ENCODE measurements at places on chromosomes 5 and 9. TPM values are rescaled to one million over a fixed set of nuclear protein-coding genes. Genes with fewer than 3 reads are reported as not detected.

PWWP2A gene
- total RNA-seq = 25.6 TPM

GDA gene
- total RNA-seq = 1.8 TPM

HNRNPH1 gene
- total RNA-seq = 726 TPM

GRCh38 chr9:114289571-114290481 lies 33.1 kb upstream of the ORM1 start:
- DNase-seq = no peak

GRCh38 chr9:95127249-95128176 lies 190.0 kb downstream of the FANCC start:
- peak; percentile 94 for DNase-seq

DNA sequence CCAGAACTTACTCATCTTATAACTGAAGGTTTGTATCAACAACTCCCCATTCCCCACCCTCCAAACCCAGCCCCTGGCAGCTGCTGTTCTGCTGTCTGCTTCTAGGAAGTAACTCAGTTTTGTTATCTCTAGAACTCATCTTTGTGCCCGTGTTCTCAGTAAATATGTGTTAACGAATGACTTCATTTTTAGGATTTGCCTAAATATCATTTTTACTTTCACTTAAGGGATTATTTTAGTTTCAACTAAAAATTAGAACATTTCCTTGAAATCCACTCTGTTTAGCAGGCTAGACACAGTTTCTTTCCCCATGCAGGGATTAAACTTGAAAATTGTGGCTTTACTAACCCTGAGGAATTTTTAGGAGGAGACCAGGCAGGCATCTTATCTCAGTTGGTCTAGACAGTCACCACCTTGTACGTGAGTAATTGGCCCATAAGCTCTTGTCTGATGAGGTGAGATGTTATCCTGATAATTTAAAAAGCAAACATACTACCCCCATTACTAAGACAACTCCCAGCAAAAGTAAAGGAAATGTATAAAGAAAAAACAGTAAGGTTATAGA lies 68.2 kb upstream of the TNFAIP8 start:
- no peak for DNase-seq

- DNase-seq = no peak
Measured at GRCh38 chr9:27280860-27281259, 16.1 kb downstream of the EQTN start.

Data from tongue (tissue), 3 donors.